ENCODE measurements at places on chromosomes 2 and 18.

DNA sequence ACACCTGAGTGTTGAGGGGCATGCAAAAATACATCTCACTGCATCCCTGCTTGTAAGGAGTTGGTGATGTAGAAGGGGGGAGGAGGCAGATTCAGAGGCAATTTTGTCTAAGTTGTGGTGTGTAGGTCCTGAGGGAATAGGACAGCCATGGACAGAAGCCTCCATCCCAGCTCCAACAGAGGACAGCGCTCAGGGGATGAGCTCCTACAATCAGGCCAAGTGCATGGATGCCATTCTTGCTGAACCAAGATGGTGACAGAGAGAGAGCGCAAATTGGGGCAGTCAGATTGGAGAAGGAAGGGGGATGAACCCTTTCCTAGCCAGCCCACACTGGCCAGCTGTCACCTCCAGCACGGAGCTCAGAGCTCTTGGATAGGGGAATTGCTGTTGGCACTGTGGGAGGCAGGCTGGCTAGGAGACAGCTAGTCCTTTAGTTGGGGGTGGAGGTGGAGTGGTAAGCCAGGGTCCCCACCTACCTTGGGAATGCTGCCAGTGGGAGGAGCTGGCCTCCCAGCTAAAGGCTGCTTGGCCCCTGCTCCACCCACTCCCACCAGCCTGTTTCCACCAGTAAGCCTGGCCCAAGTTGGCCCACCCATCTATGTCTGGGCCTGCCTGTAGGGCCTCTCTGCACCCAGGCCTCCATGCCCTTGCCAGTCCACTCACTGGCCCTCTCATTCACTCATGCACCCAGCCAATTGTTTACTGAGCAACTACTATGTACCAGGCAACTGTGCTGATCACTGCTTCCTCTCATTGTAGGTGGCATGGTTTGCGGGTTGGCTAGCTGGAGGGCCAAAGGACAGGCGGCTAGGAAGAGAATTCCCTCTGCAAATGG, 2.5 kb upstream of the PER2 start:
- no peak for DNase-seq

- DNase-seq, result no peak
These were observed 4.6 kb downstream of the BCL11A start for GRCh38 chr2:60548845-60549237.

- no peak for DNase-seq
These were observed 54.6 kb upstream of the CHST9 start for GRCh38 chr18:27239669-27240068.

DNA sequence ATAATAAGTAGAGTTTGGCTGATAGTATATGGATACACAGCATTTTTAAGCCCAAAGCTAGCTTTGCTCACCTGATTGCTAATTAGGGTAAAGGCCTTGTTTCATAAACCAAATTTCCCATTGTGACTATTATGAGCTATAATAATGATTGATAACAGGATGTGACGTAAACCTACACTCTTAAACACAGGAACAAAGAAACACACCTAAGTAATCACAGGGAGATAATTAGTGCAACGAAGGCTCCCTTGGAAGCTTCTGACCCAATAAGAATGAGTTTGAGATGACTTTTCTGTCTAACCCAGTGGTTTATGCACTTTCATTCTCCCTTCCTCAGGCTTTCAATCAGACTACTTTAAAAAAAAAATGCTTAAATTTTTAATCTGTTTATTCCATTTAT, 683.2 kb downstream of the SATB2 start:
- DNase-seq, result no peak

- DNase-seq, result no peak
These were observed 57.4 kb downstream of the C18orf54 start for GRCh38 chr18:54415086-54415485.

DNA sequence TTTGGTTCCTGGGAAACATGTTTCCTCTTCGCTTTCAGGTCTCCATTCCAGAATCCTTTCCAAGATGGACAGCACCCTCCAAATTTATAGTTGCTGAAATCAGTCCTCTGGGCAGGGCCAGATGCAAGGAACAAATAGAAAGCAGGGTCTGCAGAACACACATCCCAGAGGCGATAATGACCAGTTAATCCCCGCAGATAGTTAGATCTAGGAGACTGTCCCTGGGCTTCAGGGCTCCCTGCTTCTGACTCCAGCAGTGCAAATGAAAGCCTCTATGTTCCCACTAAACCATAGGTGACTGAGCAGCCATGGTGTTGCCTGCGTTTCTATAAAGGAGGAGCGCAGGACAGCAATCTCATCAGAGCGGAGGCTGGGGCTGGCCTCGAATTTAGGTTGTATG, 38.7 kb downstream of the SRSF7 start:
- DNase-seq, result no peak

GRCh38 chr18:49721981-49722380, 91.4 kb downstream of the ACAA2 start:
- no peak for DNase-seq

GRCh38 chr2:64832936-64833335, 156.3 kb upstream of the SLC1A4 start:
- DNase-seq, result no peak

- DNase-seq, result no peak
These were observed 163.4 kb downstream of the ARL4C start for GRCh38 chr2:234333168-234334130.

GRCh38 chr2:11835403-11835802, 89.0 kb downstream of the LPIN1 start:
- no peak for DNase-seq

GRCh38 chr2:42324949-42325348, 36.1 kb downstream of the COX7A2L start:
- DNase-seq, result no peak

DNA sequence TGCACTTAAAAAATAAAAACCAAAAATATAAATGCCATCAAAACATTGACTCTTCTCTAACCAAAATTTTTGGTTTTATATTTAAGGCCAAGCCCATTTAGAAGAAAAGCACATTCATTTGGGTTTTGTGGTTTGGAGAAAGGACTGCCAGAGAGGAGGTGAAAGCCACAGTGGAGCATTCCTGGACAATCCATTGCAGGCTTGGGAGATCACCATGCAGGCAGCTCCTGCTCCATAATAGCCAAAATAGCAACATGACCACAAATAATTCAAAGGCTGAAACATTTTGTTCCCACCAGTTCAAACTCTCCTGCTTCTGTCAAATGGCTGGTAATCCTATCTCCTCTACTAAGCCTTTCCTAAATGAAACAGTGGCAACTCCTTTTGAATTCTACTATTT, 73.5 kb downstream of the GALNT3 start:
- no peak for DNase-seq
